Fibroblast of skin of right quadriceps (primary cell): ENCODE measurements at places on chromosomes 4 and X.

- no peak for DNase-seq
Observed at GRCh38 chrX:18889346-18890048, 94.4 kb downstream of the PHKA2 start.

DNA sequence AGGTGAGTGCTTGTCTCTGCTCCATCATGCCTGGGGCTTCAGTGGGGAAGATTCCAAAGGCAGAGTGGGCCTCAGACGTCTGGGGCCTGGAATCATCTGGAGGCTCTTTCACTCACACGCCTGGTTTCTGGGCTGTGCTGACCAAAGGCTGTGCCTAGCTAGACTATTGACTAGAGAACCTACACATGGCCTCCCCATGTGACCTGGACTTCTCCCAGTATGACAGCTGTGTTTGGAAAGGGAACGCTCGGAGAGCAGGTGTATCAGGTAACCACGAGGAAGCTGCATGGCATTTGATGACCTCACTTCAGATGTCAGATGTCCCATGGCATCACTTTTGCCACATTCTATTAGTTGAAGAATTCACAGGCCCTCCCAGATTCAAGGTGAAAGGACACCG is 51.0 kb downstream of the ADGRL3 start:
- DNase-seq: no peak

GRCh38 chrX:152137771-152138387 is 498 bp downstream of the MAGEA10 start:
- no peak for DNase-seq

- no peak for DNase-seq
Observed at GRCh38 chr4:108795733-108796132, 32.9 kb upstream of the ETNPPL start.

GRCh38 chr4:141409556-141409955 is 188.9 kb downstream of the ZNF330 start:
- DNase-seq: no peak

- DNase-seq: no peak
Observed at GRCh38 chr4:22444813-22445212, 71.1 kb downstream of the ADGRA3 start.

DNA sequence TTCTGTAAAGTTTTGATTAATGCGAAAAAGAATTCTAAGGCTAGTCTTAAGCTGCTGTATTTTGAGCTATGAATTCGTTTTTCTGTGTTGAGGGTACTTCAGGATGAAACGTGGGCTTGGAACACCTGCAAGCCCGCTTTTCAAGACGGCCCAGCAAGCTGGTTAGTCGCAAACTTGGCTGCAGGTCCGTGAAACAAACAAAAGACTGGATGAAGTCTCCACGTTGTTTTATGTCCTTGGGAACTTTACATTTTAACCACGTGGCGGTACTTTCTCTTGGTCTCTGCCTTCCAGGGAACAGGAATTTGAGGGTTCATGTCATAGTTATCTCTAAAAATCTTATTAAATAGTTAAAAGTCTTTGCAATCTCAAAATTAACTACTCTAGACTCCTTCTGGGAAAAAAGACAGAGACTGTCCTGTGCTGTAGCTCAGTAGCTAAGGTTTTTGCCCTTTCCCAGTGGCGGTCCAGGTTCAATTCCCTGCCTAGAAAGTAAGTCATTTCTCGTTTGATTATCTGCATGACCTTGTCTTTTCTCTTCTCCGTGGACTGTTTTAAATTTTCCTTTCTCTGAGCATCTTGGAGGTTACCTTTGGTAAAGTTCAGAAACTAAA is 21.0 kb downstream of the TENM3 start:
- no peak for DNase-seq

DNA sequence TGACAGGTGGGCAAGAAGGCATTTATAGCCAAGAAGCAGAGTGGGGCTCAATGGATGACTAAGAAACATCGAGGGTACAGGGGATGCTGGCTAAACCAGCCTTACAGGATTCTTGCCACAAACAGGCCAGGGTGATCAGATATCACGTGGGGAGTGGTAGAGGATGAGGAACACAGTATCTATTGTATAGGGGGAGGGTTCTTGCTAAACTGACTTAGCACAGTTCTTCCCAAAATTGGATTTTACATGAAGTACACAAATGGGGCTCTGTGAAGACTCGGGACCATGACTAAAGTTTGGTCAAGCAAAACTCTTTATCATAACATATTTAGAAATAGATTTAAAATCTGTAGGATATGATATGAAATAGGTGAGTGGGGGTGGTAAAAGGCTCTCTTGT is 144.0 kb upstream of the ATOH1 start:
- DNase-seq: no peak

GRCh38 chrX:53950130-53950733 is 94.0 kb downstream of the PHF8 start:
- DNase-seq: no peak

DNA sequence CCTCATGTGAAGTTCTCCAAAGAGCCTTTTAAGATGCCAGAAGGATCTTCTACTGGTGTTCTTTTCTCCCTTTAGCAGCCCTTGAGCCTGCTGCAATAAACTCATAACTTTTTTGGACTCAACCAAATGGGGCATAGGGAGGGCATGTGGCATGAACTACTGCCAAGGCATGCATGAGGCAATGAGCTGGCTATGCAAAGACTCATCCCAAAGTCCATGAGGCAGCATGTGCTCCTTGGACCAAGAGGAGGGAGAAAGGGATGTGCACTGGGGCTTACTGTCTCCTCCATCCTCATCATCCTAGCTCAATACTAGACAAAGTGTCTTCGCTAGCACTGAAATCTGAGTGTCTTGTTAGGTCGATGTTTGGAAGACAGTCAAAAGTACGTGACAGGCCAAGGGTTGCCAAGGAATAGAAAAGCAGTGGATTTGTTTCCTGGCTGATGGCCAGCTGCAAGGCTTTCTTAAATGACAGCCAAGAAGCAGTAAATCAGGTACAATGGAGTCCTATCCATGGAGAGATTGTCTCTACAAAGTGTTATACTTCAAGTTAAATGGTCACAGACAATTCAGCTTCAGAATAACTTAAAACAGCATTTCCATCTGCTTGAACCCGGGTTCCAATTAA is 44.5 kb upstream of the ATXN3L start:
- no peak for DNase-seq

- no peak for DNase-seq
Observed at GRCh38 chr4:77079281-77079680, 3.5 kb upstream of the CCNI start.
